ENCODE measurements at places on chromosomes 7 and 10.

- DNase-seq, result no peak
Observed at GRCh38 chr10:122939856-122940543, 14.0 kb downstream of the C10orf88 start.

- no peak for DNase-seq
Observed at GRCh38 chr10:75079436-75080083, 31.9 kb upstream of the SAMD8 start.

DNA sequence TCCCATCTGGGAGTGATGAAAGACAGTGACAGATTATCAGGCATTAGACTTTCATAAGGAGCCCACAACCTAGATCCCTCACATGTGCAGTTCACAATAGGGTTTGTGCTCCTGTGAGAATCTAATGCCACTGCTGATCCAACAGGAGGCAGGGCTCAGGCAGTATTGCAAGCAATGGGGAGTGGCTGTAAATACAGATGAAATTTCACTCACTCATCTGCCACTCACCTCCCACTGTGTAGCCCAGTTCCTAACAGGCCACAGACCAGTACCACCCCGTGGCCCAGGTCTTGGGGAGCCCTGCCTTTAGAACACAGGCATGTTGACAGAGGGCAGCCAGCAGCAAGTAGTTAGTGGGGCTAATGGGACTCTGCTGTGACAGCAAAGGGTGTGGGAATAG is 137.3 kb upstream of the NANOS1 start:
- DNase-seq, result no peak

GRCh38 chr10:130862626-130863025 is 448.9 kb downstream of the TCERG1L start:
- DNase-seq, result no peak

- DNase-seq, result no peak
Observed at GRCh38 chr10:92598321-92598720, 5.4 kb downstream of the KIF11 start.

DNA sequence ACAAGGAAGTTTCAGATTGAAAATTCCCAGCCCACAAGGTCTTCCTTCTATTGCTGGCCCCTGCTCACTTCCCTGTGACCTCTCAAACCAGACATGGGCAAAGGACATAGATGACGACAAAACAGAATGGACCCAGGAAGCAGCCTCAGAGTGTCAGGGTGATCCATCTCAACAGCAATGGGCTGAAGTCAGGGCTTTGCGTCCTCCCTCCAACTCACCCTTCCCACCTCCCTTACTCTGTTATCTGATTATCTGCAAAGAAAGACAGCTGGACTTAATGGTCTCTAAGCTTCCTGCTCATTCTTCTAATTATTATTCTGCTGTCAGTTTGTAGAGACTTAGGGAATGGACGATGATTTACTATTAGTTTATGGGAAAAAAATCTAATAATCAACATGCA is 115.9 kb downstream of the PIP4K2A start:
- DNase-seq, result no peak

GRCh38 chr7:40232242-40232893 is 97.6 kb downstream of the SUGCT start:
- peak; percentile 29 for DNase-seq

DNA sequence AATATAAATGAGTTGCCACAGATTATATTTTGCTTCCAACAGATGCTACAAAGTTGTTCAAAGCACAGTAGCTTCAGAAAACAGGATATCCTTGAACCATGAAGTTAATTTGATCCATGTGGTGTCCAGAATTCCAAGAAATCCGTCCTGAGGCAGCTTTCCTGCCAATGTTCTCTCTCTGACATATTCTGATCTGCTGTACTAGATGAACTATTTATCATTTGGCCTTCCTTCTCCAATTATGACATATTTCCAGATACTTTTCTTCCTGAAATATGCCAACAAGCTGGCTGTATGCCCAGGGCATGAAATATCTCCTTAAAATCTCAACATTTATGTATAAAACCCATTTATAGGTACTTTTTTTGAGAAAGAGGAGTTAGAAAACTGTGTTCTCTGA is 141.1 kb downstream of the SPAG6 start:
- DNase-seq, result no peak

GRCh38 chr10:3867454-3868270 is 82.7 kb upstream of the KLF6 start:
- no peak for DNase-seq

- DNase-seq, result no peak
Observed at GRCh38 chr7:85230623-85231022, 43.8 kb upstream of the SEMA3D start.

DNA sequence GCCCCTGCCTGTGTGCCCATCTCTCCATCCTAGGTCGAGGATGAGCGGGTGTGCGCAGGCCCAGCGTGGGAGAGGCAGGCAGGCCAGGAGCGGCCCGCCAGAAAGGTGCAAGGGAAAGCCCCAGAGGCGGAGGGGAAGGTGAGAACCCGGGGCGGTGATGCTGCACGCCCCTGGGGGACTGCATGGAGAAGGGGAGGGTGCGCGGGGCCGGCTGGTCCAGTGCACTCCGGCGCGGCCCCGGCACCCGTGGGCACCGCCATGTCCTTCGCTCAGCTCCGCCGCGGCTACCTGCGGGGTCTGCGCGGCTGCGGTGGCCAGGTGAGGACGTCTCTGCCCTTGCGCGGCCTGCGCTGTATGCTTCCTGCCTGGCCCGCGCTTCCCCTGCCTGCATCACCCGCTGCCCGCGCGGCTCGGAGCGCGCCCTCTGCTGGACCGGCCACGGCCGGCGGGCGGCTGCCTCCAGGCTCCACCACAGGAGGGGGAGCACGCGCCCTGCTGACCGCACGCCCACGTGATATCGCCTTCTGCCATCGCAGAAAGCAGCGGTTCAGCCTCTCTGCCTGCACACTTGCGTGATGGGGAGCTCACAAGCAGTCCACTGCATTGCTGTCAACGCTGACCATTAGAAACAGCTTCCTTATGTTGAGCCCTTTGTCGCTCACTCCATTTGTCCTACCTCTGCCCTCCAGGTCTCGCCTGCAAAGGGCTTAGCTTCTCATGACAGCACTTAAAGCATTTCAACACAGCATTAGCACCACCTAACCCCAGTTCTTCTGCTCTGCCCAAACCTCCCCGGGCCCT is 73.9 kb downstream of the CXCL12 start:
- peak; percentile 97 for DNase-seq

GRCh38 chr10:93656155-93656554 is 43.8 kb downstream of the PDE6C start:
- DNase-seq, result no peak

DNA sequence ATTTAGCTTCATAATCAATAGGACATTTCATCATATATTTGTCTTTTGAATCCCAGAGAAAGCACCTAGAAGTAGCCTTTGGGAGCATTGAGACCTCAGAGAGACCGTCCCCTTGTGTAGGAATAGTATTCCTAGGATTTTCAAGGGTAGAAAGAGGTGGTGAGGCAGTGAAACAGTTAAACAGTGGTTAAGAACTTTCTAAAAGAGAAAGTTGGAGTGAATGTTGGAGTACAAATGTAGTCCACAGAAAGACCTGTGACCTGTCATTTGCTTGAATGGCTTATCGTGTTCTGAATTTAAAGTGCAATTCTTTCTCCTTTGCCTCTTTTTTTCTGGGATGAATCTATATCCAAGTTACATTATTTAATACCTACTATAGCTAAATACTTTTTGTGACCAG is 30.0 kb downstream of the GBF1 start:
- no peak for DNase-seq

GRCh38 chr10:110221044-110221720 is 13.8 kb downstream of the MXI1 start:
- DNase-seq, result no peak

DNA sequence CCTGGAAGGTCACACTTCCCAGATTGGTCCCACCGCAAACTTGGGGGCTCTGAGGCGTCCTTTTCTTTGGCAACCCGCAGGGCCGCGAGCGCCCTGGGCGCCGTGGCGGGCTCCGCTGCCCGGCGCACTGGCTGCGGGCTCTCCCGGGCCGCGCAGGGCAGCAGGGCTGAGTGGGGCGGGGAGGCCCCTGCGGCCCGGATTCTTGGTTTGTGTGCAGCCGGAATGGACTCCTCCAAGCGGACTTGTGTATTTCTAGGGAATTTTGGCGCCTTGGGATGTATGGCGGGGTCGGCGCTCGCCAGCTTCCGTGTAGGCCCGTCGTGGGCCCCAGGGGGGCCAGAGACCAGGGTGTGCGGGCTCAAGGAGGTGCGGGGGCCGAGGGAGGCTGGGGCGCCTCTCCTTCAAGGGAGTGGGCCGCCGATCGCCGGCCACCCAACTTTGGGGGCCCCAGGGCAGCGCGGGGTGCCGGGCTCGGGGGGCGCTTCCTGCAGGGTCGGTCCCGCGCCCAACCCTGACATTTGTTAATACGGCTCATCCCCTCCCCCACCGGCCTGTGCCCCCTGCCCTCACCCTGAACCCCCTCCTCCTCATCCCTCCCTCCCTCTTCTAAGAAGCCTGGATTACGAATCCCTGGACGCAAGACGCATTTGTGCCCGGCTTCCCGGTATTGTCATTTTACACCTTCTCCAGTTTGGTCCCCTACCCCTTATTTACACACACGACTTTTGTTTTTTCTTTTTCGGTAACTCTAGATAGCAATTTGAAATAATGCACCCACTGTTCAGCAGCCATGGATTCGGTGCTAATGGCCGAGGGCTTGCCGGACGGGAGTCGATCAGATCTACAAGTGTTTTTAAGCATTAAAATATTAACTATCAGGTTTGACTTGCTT is 2.5 kb downstream of the TCF7L2 start:
- peak; percentile 47 for DNase-seq

All from endothelial cell (in vitro differentiated cells).